Stimulated activated CD4-positive, alpha-beta T cell treated with anti-CD3 and anti-CD28 coated beads, Interleukin-15, amount 100 ng/mL, for 48 hours (primary cell): ENCODE measurements at places on chromosomes 7 and 10.

GRCh38 chr10:29783201-29783947, 148.6 kb upstream of the SVIL start:
- DNase-seq: no peak

DNA sequence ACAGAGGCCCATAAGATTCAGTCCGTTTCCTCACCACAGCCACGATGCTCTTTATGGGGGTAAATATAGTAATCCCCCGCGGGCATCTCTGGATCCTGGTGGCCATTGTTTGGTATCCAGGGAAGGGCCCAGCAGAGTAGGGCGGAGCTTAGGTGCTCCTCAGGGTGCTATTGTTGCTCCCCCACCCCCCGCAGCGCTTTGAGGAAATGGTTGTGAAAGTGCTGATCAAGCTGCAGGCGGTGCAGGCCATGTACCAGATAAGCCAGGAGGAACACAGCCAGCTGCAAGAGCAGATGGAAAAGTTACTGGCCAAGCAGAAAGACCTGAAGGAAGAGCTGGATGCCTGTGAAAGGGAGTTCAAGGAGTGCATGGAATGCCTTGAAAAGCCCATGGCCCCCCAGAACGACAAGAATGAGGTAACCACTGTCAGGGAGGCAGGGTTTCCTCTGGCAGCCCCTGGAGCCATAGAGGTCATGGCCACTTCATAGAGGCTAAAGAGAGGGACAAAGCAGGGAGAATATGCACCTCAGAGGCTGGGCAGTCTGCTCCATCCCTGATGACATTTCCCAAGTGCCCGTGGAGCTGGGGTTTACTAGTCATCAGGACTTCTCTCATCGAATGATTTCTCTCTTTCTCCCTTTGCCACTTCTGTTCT, 17.6 kb upstream of the FLNC start:
- no peak for DNase-seq

GRCh38 chr7:100952641-100953040, 3.3 kb downstream of the MUC3A start:
- DNase-seq: no peak

DNA sequence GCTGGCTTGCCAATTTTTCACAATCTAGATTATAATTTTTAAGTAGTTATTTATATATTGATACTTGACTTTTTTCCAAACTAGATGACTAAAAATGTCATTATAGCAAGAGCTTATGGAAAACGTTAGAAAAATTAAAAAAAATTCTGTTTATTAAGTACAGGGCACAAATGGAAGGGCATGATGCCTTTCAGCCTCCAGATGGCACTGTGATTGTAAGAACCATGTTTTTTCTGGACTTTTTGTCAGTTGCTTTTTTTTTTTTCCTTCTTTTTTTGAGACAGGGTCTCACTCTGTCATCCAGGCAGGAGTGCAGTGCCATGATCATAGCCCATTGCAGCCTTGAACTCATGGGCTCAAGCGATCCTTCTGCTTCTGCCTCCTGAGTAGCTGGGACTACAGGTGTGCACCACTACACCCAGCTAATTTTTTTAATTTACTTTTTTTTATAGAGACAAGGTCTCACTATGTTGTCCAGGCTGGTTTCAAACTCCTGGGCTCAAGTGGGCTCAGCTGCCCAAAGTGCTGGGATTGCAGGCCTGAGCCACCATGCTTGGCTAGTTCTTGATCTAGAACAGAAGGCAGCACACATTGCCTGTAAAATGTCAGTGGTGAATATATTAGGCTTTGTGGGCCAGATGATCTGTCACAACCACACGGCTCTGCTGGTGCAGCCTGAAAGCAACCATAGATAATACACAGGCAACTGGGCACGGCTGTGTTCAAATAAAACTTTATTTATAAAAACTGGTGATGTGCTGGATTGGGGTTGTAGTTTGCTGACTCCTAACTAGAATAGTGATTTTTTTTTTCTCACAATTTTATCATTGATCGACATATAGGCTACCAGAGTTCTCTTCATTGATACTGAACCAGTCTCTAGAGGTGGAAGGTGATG, 27.4 kb downstream of the UCMA start:
- DNase-seq: no peak

DNA sequence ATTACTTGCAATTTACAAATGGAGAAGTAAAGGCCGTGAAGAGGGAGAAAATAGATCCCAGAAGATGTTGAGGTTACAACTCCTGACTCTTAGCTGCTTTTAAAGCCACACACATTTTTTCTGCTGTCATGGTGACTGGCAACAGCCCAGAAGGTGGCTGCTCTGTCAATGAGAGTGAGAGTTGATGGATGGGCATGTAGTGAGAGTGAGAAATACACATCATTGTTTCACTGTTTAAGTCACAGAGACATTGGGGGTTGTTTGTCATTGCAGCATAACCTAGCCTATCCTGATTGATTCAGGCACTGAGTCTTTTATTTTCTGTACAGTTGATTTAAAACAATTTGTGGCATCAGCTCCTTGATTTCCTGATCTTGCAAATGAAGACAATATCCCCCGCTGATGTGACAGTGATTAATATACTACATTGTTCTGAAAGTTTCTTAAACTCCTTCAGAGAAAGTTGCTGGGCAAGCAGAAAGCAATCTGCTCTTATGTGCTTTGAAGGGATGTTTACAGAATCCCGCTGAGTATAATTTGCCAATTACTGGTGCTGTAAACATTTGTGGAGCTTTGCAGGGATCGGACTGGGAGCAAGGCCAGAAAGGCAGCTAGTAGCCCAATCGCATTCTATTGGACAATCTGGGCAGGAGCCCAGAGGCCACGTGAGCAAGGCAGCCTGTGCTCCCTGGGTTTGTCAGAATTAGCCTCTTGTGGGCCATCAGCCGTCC, 229.6 kb downstream of the PRPF18 start:
- no peak for DNase-seq

- no peak for DNase-seq
Measured at GRCh38 chr10:75650648-75651047, 219.2 kb downstream of the LRMDA start.

DNA sequence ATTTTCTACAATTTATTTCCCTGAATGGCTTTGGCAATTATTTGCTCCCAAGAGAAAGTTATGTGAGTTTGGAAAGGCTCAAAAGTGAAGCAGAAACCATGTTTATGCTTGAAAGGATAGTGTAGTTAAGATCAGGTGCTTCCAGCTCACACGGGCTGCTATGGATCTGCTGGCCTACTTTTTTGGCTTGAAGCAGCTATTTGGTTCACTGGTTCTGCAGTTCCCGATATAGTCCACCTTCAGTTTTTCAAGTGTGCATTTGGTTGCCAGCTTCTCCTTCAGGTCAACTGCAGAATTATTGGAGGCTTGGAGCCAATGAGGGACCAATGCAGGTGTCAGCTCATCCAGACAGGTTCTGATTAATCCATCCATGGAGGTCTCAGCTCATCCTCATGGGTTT, 484.3 kb upstream of the SEMA3A start:
- no peak for DNase-seq

GRCh38 chr7:33707427-33707826, 197.9 kb upstream of the BMPER start:
- no peak for DNase-seq

DNA sequence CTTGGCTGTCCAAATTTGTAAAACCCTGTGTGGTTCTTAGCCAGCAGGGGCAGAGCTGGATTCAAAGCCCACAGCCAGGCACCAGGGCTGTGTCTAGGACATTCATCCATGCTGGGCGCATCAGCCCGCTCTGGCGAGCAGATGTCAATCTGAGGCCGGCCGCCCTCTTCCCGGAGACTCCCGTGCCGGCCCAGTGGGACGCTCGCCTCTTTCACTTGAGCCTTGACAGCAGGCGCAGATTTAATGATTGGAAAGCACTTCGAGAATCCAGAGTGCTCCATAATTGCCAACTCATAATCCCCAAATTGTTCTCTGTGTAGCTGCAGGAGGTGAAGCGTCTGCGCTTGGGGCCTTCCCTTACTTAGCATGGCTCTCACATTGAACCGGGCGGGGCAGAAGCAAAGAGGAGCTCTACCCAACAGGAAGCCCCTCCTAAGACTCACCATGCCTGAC, 36.7 kb downstream of the SLIT1 start:
- DNase-seq: no peak

DNA sequence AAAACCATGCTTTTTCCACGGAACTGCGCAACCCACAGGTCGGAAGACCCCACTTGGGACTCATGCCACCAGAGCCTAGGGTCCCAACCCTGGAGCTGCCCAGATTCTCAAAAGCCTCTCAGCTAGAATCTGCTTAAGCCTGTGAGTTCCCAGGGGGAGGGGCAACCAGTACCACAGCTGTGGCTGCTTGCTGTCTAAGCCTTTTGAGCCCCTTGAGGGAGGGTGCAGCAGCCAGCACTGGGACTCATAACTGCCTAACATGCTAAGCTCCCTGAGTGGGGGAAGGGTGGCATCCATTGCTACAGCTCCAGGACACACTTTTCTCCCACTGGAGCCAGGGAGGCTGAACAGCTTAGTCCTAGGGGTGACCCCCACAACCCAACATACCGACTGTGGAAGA, 485.6 kb upstream of the GRM3 start:
- no peak for DNase-seq

DNA sequence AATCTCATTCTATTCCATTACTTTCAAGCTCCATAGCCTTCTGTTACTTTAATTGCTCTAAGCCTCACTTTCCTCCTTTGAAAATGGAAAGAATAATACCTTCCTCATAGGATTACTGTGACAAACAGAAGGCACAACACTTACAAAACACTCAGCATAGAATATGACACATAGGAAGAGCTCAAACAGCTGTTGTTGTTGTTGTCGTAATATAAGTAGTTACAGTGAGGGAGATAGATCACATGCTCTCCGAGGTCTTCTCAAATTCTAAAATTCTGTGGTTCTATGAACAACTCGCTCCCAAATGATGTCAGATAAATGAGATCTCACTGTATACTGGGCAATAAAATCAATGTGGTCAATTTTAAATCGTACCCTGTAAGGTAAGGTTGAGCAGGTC, 1049.3 kb upstream of the C7orf33 start:
- no peak for DNase-seq
